ENCODE measurements at places on chromosomes 13 and 19.

GRCh38 chr13:49183672-49184325 lies 36.3 kb upstream of the MLNR start:
- no peak for DNase-seq

DNA sequence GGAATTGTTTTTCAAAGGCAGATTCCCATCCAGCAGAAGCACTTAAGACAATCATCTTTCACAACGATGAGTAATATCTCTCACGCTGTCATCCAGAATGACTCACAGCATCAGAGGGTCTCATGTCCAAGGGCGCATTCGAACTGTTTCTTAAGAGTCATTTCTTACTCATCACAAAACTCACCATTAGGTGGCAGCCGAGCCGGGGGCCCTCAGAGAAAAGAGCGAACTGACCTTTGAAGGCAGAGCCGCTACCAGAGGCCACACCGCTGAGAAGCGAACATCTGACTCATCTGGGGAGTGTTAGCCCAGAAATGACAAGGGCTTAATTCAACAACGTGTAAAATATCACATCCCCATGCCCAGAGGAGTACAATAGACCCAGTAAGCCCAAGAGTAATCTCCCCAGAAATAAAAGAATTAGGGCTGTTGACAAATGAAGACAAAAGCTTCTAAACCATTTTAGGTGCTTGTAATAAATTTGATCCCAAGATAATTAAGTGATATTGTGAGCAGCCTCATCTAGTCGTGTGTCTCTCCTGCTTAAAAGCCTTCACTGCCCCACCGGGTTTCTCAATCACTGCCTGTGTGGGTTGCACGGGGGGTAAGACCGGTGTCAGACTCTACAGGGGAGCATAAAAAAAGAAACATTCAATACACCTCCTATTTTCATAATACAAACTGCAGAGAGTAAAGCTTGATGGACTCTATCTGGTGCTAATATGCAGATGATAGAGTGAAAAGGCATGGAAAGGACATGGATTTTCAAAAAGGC lies 96.2 kb downstream of the CYSLTR2 start:
- DNase-seq: peak; percentile 76

DNA sequence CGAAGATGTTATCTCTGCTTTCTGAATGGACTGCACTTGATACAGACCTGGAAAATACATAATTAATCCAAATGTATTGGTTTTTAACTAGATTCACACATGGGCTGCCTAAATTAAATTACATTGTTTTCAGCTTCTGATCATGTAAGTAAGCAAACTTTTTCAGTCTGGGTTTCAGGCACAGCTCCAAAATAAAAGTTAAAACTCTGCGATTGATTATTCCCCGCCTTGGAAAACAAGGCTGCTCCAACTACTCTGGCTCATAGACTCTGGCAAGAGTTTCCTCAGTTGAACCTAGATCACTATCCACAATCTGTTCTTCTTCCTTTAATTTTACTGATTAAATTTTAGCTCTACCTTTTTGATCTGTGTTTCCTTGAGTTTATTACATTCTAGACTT lies 526.0 kb upstream of the SPRY2 start:
- no peak for DNase-seq

DNA sequence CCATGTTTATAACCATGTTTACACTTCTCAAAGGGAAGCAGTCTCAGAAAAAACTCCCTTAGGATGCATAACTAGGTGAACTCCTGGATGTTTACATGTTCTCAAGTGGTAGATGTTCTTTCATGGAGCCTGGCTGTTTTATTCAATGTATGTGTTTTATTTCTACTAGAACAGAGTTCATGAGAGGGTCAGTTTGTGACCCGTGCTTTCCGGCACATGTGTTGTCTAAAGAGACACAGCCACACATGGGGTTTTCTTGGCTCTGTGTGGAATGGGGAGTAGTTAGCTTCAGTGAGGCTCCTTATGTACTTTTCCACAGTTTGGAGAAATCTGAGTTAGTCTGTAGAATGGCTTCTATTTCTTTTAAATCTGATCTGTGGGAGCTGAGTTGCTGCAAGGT lies 60.9 kb downstream of the ATP8A2 start:
- DNase-seq: no peak

GRCh38 chr19:52415711-52416110 lies 13.2 kb upstream of the ZNF534 start:
- DNase-seq: no peak

DNA sequence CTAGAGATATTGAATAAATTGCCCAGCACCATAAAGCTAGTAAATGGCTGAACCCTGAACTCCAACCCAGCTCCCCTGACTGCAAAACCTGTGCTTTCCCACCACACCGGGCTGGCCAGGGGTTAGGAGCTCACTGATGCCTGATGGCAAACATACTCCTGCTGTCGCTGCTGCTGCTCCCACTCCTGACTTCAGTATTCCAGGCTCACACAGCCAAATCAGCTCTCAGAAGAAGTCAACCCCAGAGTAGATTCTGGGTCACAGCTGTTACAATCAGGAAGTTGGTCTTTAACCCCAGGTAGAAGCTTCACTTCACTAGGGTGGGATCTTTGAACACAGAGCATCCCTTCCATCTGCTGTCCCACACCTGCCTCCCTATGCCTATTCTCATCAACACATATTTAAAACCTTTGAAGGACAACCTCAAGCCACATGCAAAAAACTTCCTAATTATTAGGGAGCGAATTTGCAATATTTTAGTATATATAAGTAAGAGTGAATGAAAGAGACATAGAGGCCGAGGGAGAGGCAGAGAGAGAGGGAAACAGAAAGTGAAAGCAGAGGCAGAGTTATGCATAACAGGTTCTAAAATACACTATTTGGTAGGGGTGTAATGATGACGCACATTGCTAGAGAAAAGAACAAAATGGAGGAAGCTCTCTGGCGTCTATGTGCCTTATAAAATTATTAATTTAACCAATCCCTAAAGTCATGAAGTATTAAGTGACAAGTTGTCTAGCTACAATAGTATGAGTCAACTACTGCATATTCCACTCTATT lies 99.4 kb upstream of the SERP2 start:
- DNase-seq: no peak

DNA sequence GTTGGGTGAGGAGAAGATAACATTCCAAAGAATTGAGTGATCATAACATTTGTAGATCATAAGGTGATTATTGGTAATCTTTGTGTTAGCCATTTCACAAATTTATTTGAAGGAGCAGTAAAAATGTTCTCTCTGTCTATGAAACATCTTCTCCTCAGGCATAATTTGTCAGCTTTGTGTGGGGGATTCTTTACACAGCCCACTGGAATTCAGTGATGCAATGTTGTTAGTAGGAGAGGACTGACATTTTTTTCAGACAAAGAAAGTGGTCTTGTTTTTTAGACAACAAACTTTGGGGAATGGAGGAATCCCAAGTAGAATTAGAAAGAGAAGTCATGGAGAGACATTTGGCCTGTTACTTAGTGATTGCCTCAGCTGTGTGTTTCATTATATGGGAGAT lies 100.3 kb downstream of the ITGBL1 start:
- no peak for DNase-seq

GRCh38 chr13:20814224-20814910 lies 40.6 kb upstream of the EEF1AKMT1 start:
- no peak for DNase-seq

DNA sequence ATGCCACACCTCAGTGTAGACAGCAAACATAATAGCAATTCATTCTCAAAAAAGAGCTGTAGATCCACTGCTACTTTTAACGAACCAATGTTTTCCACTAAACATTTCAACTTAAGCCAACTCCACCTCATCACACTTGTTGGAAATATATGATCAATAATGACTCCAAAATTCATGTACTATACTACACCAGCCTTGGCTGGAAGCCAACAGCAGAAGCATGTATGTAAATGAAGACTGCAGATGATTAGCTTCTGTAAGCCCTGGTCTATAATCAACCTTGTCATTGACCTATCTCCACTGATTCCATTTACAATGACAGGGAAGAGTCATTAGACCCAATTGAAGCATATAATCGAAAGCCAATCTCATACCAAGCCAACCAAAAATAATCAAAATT lies 71.7 kb downstream of the STK24 start:
- DNase-seq: no peak

DNA sequence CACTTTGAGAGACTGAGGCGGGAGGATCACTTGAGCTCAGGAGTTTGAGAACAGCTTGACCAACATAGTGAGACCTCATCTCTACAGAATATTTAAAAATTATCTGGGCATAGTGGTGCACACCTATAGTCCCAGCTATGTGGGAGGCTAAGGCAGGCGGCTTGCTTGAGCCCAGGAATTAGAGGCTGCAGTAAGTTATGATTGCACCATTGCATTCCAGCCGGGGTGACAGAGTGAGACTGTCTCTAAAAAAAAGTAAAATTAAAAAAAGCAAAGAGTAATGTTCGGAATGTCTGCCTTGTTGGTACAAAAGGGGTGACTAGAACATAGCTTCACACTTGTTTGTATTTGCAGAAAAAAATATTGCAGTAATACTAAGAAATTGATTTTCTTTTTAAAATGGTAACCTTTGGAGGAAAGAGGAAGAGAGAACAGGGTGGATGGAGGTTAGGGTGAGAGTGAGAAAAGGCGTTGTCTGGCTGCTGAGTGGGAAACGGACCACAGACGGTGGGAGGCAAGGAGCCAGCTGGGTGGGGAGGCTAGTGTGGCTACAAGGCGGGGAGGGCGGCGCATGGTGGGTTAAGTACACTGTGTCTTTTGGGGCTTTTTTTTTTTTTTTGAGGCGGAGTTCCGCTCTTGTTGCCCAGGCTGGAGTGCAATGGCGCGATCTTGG lies 10.2 kb downstream of the PPP1R14A start:
- no peak for DNase-seq

DNA sequence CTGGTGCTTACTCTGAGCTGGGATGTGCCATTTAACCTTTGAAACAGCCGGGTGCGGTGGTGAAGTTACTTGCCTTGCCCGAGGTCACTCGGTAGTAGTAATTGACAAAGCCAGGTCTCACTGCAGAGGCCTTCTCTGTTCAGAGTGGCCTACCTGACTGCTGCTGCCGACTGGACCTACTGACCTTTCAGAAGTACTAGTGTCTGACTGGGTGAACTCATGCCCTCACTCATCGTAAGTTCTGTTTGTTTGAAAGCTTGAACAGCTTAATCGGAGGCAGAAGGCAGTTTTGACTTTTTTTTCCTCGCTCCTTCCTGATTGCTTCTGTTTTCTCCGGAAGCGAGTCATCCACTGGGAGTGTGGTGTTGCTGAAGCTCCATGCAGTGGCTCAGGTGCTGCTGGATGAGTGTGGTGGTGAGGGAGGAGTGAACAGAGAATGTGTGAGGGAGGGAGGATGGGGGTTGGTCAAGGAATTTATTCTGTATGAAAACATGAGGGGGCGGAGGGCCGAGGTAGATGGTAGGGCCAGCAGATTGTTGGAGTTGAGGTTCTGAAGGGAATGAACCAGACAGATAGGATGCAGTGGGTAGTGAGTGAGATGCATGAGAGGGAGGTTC lies 2.7 kb downstream of the SPINT2 start:
- DNase-seq: no peak

GRCh38 chr13:96948127-96948526 lies 46.1 kb downstream of the OXGR1 start:
- DNase-seq: no peak

- DNase-seq: no peak
Observed at GRCh38 chr13:95117092-95117491, 184.2 kb downstream of the ABCC4 start.

DNA sequence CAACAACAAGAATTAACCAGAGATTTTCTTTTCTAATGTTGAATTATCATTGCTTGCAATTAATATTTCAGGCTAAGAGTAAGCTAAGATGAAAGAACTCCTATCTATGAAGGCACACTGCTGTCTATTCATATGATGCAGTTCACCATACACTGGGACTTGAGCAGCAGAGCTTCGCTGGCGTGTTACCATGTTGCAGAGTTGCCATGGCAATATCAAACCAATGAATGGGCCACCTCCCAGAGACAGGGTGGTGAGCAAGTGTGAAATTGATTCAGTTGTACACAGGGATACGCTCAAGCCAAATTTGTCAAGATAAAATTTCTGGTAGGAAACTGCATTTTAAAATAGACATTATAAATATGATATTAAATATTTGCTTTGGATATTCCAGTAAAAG lies 69.3 kb upstream of the MYO16 start:
- DNase-seq: no peak

DNA sequence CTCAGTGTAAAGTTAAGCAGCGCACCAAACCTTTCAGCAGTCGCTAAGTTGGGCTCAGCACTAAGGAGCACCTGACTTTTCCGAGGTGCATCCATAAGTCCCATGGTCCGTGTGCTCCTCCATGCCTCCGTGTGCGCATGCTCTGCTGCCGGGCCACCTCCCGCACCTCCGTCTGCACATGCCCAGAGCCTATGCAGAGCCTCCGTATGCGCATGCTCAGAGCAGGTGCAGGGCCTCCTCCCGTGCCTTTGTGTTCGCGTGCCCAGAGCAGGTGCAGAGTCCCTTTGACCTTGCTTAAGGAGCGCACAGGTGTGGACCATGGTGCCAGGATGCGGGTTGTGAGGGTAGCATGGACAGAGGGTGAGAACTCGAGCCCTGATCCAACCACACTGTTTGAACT lies 46.0 kb downstream of the ATP11A start:
- DNase-seq: no peak

Data from stimulated activated naive CD4-positive, alpha-beta T cell treated with Interleukin-2 at 50 U/mL for 16 hours (primary cell).